ENCODE measurements at places on chromosomes 12 and 14. TPM values are rescaled to one million over a fixed set of nuclear protein-coding genes. Genes with fewer than 3 reads are reported as not detected.

DNA sequence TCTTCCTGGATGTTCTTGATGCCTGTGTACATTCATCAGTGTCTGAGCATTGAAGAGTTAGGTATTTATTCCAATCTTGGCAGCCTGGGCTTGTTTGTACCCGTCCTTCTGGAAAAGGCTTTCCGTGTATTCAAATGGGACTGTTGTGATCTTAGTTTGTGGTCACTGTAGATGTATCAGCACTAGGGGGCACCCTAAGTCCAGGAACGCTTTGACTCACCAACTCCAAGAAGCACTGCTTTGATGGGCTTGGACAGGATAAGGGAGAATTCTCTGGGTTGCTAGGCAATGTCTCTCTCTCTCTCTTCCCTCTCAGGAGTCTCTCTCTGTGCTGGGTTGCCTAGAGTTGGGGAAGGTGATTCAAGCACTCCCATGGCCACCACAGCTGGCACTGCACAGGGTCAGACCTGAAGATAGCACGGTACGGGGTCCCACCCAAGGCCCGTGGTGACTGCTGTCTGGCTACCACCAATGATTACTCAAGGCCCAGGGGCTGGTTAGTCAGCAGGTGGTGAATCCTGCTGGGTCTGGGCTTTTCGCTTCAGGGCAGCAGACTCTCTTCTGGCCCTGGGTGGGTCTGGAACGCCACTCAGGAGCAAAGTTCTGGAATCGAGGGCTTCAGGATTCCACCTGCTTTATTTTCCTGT, 211.1 kb upstream of the RGS6 start:
- no peak for DNase-seq

DNA sequence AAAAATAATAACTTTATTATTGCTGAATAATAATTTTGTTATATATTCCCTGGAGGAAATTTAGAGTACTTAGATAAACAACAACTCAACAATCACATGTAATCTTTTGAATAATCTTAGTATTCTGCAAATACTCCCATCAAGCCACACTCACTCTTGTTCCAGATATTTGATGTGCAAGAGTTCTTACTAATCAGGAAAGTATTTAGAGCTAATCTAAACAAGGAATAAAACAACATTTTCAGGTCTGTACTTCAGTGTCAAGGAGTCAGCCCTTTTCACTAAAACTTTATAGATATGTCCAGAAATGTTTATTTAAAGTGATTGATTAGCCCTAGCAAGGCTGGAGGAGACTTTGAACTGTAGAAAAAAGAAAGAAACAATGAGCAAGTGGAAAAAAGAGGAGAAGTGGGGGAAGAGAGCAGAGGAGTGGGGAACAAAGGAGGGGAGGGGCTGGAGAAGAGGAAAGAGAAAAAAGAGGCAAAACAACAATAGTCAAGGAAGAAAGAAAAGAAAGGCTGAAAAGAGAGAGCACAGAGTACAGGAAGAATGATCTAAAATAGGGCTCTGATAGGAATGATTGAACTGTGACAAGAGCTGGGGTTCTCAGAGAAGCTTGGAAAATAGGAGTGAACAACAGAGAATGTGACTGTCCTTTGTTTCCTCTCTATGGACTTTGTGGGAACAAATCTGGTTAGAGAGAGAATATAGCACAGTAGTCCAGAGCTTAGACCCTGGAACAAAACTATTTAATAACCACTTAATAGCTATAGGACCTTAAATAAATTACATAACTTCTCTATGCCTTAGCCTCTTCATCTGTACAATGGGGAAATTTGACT, 238.7 kb downstream of the AKAP6 start:
- no peak for DNase-seq

- no peak for DNase-seq
Measured at GRCh38 chr14:33475623-33476022, 475.3 kb downstream of the EGLN3 start.

GRCh38 chr12:32541754-32542374, 137.2 kb upstream of the DNM1L start:
- DNase-seq = no peak

GRCh38 chr14:96065661-96066459, 26.7 kb downstream of the C14orf132 start:
- no peak for DNase-seq

DNA sequence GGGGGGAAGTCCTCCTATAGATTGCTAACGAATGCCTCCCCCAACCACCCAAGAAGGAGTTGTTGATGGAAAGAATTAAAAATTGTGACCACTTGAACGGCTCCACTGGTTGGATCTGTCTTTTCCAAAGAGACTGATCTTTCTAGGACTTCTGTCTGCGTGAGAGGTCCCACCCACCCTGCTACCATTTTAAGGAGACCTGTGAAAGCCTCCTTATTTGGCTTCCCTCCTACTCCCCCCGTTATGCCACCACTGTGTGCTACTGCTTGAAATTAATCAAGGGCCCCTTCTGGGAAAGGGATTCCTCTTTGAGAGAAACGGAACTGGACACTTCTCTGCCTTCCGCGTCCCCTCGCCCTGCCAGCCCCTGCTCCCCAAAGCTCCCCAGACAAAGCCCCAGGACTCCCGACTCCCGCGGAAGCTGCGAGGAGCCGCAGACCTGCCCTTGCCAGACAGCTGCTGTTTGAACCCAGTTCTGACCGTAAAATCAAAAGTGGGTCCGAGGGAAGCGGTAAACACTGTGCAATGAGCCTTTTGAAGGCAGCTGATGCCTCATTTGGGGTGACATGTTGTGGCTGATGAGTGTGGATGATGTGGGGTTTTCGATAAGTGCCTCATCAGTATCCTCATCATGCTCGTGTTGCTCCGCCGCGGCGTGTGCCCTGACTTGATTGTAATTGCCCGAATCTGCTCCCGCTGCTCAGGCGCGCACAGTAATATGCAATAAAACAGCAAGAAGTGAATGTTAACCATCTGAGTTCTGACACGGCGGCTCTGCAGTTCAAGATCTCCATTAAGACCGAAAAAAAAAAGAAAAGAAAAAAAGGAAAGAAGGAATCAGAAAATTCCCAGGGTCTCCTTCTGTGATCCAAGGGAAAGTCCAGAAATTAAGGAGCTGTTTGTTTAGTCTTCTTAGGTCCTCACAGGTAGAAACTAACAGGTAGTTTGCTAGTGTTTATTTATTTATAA, 48.2 kb downstream of the MBIP start:
- DNase-seq = no peak

DNA sequence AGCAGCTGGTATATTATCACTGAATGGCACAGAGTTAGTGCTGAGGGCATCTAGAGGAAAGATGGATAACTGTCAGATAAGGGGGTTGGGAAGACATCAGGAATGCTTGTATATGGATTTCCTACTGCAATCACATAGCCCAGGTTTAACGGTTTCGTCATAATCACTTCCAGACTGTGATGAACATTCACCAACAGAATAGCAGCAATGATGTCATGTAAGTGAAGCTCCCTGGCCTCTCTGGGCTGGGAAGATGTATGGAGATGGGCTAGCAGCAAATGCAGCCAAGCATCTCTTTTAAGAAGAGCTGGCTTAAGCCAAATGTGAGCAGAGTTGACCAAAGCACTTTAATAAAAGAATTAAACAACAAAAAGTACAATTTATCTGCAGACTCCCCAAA, 714.6 kb downstream of the GALC start:
- no peak for DNase-seq

DNA sequence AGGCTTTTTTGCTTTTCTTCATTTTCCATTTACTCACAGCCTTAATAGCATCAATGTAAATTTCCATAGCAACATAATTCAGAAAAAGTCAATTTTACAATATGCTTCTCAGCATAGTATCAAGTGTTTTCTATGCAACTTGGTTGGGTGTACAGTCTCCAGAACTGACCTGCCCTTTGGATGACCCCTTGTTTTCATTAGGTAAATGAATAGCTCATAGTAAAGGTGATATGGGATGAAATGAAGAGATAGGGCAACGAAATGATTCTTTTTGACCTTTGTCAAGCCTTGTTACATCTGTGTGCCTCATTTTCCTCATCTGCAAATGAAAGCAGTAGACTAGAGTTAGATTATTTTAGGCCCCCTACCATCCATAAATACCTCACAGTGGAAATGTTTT, 1081.0 kb downstream of the TMTC2 start:
- DNase-seq = no peak

DNA sequence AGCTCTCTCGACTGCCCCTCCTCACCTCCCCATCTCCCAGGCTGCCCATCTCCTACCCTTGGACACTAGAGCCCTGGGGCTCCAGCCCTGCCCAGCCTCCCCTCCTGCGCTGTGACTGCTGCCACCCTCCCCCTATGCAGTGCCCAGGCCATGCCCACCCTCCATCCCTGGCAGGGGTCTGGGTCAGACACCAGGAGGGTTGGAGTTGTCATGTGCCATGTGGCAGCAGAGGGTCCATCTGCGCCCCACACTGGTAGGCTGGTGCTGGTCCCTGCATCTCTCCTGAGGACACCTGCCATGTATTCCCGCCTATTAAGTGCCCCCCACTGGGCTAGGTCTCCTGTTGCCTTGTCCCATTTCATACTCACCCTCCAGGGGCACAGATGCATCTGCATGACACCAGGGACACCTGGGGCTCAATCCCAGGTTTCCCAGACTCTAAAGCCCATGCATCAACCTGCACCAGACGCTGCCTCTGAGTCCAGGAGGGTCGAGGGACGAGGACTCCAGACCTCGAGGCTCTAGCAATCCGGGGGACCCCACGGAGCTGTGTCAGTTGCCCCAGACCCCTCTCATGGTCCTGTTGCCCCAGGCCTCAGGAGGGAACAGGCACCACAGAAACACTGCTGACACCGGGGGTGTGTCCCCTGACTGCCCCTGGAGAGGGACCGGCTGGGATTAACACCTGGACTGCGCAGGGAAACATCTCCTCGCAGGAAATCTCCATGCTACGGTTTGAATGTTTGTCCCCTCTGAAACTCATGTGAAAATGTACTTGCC, 23.4 kb upstream of the SFSWAP start:
- no peak for DNase-seq

DNA sequence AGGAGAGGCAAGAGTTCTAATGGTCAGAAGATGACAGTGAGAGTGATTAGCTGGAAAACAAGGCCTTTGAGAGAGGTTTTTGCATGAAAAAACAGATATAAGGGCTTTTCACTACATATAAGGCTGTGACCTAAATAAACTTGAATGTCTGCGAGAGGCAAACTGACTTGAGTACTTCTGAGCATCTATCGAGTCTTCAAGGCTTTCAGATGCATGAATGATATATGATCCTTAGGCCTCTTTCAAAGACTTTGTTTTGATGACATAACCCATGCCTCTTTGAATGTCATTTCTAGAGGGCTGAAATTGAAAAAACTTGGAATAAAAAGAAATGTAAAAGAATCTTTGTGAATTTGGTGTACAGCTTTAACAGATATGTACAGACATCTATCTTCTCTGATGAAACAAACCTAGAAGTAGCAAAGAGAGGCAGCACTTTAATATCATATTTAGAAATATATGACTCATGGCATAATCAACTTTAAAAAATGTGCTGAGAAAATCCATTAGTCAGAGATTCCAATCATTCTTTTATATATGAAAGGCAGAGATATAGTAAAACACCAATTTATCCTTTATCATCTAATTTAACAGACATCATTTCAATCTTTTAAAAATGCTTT, 72.6 kb downstream of the PPM1H start:
- DNase-seq = no peak

Gene FOXA1
- 0.32 TPM for total RNA-seq

Gene ARF3
- 75.2 TPM for total RNA-seq

Gene STRAP
- total RNA-seq = 50.1 TPM

Gene TMEM179
- not detected for total RNA-seq

Gene GRIP1
- 2.9 TPM for total RNA-seq

Gene CINP
- 28.8 TPM for total RNA-seq

Gene RPL10L
- total RNA-seq = not detected

All from breast epithelium (tissue), 4 donors.